Stimulated activated naive CD8-positive, alpha-beta T cell treated with anti-CD3 and anti-CD28 coated beads, Interleukin-15, amount 100 ng/mL, for 72 hours (primary cell): ENCODE measurements at places on chromosomes 1 and 21.

DNA sequence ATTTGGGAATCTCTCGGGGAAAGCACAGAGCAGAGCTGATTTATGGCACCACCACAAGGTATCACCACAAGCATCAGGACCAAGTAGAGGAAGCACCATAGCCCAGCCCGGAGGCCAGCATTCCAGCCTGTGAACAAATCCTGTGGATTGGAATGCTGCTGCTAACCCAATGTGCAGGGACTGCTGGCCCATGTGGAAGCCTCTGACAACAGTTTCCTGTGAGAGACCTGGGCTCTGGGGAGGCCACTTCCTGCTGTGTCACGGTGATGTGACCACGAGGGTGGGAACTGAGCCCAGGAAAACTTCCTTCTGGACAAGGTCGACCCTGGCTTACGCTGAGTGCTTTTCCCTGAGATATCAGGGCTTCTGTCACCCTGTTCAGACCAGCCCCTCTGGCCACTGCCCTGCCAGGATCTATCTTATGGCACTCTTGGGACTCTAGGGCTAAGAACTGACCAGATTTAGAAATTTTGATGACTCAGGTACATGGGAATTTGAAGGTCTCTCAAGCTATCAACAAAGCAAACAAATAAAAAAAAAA lies 88.3 kb upstream of the NGF start:
- DNase-seq, result no peak

DNA sequence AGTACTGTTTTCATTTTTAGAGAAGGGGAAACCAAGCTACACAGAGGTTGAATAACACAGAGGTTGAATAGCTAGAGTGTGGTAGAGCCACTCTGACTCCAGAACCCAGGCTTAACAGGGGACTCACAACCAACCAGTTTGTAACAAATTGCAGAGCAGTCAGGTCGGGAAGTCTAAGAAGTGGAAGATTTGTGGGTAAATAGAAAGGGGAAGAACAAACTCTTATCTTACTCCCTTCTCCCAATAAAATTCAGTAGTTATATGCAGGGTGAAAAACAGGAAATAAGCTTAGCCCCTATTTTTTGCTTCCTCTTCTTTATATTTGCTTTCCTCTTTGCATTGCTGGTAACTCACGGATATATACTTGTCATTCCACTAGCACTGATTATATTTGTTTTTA lies 23.2 kb downstream of the CDC42 start:
- no peak for DNase-seq

DNA sequence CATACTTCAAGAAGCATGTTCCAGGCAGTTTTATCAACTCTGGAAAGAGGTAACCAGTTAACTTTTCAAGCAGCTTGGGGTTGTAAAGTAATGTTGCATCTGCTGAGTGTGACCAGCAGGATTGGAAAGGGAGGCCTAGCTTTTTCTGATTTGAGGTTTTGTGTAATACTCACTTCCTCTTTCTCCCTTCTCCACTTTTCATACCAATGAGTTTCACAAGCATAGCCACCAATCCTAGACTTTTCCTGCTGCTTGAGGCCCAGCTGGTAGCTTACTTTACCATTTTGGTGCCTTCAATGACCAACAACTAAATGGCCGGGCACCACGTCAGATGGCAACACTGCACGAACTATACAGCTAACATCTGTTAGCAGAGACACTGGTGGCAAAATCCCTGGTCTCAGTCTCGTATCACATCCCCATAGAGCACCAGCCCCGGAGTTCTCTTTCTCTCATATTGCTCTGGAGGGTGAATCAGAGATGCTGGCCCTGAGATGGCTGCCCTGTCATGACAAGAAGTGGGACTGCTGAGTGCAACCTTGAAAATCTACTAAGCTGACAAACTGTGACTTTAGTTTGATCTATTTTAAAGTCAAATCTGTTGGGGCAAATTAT lies 14.8 kb upstream of the GPR88 start:
- DNase-seq, result no peak

- DNase-seq, result no peak
Observed at GRCh38 chr1:5647234-5647633, 345.0 kb downstream of the NPHP4 start.

- no peak for DNase-seq
Observed at GRCh38 chr1:20699558-20699957, 18.2 kb downstream of the KIF17 start.

DNA sequence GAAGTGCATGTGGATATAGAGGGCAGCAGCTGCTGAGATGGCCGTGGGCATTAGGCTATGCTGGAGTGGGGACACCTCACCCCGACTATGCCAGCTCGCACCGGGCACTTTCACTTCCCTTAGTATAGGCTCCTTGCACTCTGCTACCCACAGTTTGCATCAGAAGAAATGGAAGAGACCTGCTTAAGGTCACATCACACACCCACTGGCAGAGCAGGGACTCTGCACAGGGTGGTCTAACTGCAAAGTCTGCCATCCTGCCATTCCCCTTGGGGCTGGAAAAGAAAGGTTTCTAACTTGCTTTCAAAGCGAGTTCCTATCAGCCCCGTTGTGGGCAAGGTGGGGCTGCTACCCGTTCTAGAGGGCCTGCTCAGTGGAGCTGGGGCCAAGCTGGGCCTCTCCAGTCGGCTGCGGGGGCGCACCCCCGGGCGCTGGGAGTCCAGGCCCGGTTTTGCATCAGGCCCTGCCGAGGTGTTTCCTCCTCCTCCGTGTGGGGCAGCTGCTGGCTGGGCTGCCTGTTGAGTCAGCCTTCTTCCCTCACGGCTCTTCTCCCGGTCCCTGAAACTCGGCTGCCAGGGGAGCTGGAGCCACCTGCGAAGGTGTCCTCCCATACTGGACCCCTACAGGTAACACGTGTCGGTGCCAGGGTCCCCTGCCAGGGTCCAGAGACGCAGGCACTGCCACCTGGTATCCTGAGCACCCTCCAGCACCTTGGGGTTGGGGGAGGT lies at the start of gene SYTL1:
Gene SYTL1 (plus strand): TSS at position 498 of the 728 bp plus-strand sequence. CDS start 3,313 bp downstream, outside the sequence.
- DNase-seq, result peak; percentile 79
